RKO (cell line): ENCODE measurements at places on chromosomes 4 and X.

- DNase-seq: no peak
Observed at GRCh38 chr4:107115185-107115847, 79.2 kb upstream of the DKK2 start.

GRCh38 chr4:99459546-99460042 lies 24.5 kb upstream of the ADH7 start:
- DNase-seq: no peak

DNA sequence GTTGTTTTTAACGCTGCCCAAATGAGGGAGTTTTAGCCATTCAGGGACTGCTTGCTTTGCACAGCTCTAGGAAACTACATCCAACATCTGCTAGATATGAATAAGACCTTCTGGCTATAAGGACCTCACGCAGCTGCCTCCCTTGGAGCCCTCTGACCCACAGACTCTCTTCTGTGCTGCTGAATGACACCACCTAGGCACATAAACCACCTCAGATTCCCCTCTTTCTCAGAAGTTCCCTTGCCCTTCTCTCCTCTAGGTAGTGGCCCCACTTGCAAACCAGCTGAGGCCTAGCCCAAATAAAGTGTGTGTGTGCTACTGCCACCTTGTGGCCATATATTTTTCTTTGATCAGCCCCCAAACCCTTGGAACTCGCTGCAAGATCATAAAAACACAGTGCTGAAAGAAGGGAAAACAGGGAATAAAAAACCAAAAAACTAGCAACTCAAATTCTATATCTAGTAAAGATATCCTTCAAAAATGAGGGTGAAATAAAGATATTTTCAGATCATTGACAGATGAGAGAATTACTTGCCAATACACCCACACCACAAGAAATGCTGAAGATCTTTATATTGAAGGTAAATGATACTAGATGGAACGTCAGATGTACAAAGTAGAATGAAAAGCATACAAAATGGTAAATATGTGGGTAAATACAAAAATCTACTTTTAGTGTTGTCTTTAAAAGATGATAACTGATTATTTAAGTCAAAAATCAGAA lies 265.9 kb downstream of the ADAMTS3 start:
- peak; percentile 51 for DNase-seq

- DNase-seq: no peak
Observed at GRCh38 chr4:13920111-13920875, 292.8 kb upstream of the BOD1L1 start.
